Activated CD4-positive, alpha-beta T cell treated with anti-CD3 and anti-CD28 coated beads, Interleukin-2, amount 50 U/mL, for 16 hours (primary cell): ENCODE measurements at places on chromosomes 6 and 20.

DNA sequence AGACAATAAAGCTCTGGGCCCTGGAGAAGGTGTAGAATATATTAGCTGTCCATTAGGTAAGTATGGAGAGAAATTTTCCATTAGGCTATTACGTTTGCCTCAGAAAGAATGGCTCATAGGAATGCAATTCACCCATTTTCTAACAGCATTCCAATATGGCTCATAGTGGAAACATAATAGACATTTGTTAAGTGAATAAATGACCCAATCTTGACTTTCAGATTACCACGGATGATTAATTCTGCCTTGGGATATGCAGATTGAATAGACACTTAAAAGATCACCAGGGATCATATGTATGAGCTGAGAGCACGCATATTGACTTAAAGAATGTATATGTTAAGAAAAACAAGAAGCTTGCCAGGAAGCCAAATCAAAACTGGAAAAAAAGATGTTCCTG, 209.1 kb upstream of the CDYL start:
- DNase-seq = no peak

GRCh38 chr6:138491017-138491416, 8.3 kb downstream of the NHSL1 start:
- DNase-seq = no peak

DNA sequence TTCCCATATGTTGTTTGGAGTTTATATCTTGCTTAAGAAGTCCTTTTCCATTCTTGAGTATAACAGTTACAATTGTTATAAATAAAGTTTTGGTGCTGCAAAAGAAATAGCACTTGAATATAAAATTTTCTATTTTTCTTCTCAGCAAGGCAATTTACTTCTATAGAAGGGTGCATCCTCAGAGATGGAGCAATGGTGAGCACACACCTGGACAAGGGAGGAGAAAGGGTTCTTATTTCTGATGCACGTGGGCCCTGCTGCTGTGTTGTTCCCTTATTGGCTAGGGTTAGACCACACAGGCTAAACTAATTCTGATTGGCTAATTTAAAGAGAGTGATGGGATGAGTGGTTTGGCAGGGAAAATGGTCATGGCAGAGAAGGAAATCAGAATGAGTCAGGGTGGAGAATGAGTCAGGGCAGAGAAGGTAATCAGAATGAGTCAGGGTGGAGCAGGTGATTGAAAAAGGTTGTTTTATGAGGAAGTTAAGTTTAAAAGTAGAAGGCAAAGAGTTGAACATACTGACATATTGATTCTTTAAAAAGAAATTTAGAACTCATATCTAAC, 38.0 kb downstream of the CST8 start:
- DNase-seq = peak; percentile 37

- peak; percentile 64 for DNase-seq
Observed at GRCh38 chr6:36130667-36131510, 576 bp downstream of the MAPK13 start.

DNA sequence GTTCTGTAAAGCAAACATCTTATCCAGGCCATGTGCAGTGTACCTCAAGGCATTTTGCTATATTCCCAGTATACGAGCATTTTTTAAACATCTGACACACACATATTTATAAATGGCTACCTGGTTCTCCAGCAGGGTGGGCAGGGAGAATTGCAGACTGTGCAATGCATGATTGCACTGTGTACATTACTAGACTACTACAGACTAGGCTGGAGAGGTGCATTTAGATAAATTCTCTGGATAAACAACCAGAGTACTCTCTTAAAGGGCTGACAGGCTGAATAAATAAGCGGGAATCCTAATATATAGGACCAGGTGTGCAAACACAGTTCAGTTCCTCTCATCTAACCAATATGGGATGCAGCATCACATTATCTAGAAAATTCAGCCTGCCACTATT, 428.3 kb upstream of the ARID1B start:
- no peak for DNase-seq

GRCh38 chr6:2061880-2062279, 183.5 kb downstream of the GMDS start:
- DNase-seq = no peak

GRCh38 chr6:25788305-25788922, 33.9 kb downstream of the SLC17A4 start:
- DNase-seq = peak; percentile 21

- no peak for DNase-seq
Observed at GRCh38 chr6:167467793-167468431, 143.0 kb downstream of the TTLL2 start.

DNA sequence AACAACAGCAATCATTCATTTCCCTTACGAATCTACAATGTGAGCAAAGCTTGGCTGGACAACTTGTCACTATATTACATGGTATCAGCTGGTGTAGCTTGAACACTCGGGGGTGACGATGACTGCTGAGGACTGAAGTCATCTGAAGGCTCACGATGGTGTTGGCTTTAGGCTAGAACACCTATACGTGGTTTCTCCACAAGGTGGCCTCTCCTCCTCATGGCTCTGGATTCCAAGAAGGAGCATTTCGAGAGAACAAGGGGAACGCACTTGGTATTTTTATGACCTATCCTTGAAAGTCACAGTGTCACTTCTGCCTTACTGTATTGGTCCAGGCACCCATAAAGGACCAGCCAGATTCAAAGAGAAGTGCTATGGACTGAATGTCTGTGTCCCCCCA, 37.5 kb upstream of the ADGRF1 start:
- no peak for DNase-seq

GRCh38 chr6:16659466-16660156, 101.6 kb downstream of the ATXN1 start:
- peak; percentile 70 for DNase-seq

DNA sequence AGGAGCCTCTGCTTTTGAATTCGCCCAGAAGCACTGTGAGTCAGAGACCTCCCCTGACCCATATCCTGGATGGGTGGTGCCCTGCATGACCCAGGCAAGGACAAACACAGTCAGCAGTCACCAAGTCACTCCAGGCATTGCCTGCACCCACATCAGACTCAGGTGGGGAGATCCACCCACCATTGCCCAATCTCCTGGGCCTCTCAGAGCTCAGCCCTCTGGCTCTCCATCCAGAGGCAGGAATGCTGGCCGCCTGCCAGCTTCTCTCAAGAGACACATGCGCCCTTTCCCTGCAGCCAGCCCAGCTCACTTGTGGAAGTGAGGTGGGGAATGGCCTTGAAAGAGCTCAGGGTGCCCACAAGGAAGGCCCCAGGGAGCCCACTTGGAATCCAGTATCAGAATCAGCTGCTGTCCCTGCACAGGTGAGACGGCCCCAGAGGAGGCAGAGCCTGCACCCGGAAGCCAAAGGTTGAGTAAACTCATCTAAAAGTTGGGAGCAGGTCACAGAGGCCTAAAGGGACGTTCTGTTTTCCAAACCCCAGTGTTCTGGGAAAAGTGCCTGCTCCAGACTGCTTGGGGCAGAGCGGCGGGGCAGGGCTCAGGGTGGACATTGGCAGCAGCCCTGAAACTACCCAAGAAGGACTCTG, 129.8 kb downstream of the PREX1 start:
- DNase-seq = no peak

- no peak for DNase-seq
Observed at GRCh38 chr6:144266091-144266649, 19.0 kb upstream of the UTRN start.

- no peak for DNase-seq
Observed at GRCh38 chr20:53412577-53413185, 181.0 kb downstream of the ZNF217 start.

DNA sequence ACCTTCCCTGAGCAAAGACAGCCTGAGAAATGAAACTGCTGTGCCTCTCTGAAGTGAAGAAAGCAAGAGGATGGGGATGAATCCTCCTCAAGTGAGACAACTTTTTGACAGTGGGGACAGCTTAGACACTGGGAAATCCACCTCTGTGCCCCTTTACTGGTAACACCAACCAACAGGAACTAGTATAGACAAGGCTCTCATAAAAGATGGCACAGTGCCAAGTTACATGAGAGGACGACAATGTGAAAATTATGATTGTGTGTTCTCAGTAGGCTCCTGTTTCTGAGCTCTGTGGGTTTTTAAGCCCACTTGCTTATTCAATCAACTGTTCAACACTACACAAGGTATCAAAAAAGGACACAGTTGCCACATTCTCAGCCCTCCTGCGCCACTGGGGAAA, 41.6 kb upstream of the LYRM2 start:
- DNase-seq = no peak

DNA sequence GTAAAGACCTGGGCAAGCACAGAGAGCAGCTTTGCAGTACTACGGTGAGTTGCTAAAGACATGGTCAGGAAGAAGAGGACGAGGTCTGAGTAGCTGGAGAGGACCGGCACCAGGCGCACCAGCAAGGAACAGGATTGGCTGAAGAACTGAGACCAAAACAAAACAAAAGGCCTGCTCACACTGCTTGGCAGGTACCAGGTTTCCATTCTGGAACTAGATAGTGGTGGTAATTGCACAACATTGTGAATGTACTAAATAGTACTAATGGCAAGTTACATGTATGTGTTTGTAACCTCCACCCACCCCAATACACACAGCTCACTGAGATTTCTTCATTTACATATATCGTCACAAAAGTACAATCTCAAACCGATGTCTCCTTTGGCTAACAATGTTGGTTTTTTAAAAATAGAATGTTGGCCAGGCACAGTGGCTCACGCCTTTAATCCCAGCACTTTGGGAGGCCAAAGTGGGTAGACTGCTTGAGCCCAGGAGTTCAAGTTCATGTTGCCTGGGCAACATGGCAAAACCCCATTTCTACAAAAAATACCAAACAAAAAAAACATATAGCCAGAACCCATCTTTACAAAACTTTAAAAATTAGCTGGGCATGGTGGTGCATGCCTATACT, 32.5 kb upstream of the LYRM2 start:
- no peak for DNase-seq

DNA sequence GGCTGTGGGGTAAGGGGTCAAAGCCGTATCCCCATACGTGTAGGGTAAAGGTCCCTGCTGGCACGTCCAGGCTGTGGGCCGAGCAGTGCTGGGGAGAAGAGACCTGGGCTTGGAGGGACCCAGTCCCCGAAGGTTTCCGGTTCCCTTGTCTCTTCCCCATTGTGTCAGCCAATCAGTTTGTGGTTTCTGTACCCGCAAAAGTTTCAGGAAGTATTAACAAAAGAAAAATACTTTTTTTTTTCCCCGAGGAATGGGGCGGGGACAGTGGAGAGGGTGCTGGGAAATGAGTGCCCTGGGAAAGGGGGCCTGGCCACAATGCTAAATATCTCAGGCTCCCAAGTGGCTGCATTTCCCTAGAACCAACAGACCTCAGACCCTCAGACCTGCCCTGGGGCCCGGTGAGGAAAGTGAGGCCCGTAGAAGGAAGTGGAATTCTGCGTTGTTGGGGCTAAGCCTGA, 15.2 kb upstream of the AMD1 start:
- DNase-seq = no peak

- no peak for DNase-seq
Observed at GRCh38 chr6:128739112-128739511, 143.8 kb upstream of the LAMA2 start.

- no peak for DNase-seq
Observed at GRCh38 chr6:170311696-170312095, 5.1 kb downstream of the FAM120B start.

- DNase-seq = no peak
Observed at GRCh38 chr6:28553986-28554881, 28.6 kb downstream of the GPX5 start.

- DNase-seq = no peak
Observed at GRCh38 chr6:137923866-137924653, 57.0 kb downstream of the TNFAIP3 start.

DNA sequence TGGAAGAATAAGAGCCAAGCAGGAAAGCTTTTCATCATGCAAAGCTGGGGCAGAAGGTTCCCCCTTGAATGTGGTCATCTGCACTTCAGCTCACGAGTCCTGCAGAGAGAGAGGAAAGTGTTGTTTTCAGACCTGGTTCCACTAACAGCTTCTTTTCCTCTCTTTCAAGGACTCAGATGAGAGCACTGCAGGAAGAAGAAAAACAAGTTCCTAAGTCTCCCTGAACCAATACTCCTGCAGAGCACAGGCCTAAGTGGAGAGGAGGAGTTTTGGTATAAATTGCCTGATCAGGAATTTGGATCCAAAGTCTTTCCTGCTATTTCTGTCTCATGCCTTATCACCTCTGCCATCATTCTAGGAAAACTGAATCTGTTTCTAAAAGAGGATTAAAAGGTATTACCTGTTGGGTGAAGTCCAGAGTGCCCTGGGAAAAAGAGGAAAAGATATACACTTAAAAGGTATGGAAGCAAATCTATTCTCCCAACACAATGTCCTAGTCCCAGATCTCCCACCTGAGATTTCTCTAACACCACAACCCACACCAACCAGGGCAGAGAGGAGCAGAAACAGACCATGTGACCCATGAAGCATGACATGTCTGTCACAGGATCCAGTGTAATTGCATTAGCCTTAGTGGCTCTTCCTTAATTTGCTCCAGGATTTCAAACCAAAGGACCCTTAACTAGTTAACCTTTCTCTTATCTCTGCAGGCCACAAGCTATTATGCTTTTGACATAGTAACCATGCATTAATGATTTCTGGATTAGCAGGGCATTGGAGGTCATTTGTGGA, 12.2 kb downstream of the HLA-DRB5 start:
- no peak for DNase-seq

DNA sequence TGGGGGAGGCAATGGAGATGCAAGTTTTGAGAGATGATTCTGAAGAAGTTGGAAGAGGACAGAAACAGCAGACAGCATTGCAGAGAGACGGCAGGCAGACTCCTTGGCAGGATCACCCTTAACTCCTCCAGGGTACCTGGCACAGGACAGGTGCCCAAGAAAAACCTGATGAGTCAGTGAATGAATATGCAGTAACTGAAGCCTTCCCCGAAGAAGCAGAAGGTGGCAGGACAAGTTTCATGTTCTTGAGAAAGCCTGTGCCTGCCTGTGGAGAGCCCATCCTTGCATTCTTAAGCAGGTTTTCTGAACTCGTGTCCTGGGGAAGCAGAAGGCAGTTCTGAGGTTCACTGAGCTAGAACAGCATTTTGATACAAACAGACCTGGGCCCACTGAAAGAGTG, 79.6 kb upstream of the SASH1 start:
- no peak for DNase-seq
